NCI-H226 (cell line): ENCODE measurements at places on chromosomes 16 and 17.

GRCh38 chr17:74750327-74751069 lies 2.1 kb downstream of the NHERF1 start:
- no peak for DNase-seq

DNA sequence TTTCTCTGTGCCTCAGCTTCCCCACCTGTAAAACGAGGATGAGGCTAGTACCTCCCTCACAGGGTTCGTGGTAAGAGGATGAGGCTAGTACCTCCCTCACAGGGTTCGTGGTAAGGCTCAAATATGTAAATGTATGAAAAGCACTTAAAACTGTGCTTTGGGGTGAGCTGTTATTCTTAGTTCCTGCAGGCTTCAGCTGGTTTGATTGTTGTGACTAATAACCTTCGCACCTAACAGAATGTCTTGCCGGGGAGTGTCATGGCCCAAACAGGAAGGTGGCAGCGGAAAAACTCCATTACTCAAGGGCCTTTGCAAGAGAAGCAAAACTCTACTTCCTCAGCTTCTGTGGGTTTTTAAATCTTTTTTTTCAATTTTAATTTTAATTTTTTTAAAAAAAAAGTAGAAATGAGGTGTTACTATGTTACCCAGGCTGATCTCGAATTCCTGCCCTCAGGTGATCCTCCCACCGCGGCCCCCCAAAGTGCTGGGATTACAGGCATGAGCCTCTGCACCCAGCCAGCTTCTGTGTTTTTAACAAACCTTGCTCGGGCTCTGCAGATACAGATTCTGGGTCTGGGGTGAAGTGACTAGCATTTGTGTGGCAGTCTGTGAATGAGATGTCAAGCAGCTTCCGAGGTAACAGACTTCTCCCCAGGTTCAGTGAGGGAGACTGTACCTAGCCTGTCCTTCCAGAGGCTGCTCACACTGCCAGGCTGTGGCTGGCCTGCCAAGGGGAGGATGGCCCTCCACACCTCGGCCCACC lies 103.0 kb downstream of the RAB11FIP4 start:
- no peak for DNase-seq

DNA sequence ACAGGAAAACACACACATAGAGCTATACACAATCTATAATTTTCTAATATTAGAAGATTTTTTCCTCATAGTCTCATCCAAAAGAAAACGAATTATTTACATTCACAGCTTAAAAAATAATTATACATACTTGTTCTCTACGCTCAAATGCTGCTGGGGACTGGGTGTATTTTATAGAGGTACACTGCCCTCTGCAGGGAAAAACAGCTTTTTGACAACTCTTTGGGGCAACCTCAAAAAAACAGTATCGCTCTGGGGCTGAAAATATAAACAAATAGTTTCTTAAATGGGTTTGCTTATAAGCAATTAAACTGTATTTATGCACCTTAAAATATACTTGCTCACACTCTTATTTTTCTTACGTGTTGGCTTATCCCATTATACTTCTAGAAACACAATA lies 261.8 kb upstream of the PSMD7 start:
- DNase-seq, result no peak

DNA sequence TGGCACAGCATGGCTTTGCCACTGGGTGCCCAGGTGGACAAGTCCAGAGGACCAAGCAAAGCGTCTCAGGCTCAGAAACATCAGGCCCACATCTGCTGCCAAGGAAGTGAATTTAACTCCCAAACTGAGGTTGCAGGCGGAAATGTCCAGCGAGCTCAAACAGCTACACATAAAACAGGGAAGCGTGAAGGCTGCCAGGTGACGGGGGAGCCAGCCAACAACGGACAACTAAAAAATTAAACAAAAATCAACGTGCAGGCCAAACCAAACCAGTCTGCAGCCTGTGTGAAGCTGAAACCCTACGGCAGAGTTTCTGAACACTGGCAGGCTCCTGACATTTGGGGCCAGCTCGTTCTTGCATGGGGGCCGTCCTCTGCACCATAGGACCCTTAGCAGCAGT lies 2.5 kb downstream of the TK1 start:
- DNase-seq, result no peak

DNA sequence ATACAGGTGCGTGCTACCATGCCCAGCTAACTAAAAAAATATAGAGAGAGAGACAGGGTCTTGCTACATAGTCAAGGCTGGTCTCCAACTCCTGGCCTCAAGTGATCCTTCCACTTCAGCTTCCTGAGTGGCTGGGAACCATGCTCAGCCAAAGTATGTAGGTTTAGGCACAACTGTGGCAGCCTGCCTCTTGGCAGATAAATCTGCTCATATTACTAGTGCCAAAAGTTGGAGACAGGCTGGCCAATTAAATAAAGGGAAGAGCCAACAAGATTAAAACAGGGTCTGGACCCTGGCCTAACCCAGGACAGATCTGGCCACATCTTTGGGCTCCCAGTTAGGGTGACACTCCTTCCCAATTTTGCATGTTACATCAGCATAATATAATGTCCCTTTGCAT lies 151.7 kb downstream of the CBLN1 start:
- DNase-seq, result no peak

GRCh38 chr17:15492791-15493692 lies 25.6 kb upstream of the CDRT4 start:
- DNase-seq, result no peak

DNA sequence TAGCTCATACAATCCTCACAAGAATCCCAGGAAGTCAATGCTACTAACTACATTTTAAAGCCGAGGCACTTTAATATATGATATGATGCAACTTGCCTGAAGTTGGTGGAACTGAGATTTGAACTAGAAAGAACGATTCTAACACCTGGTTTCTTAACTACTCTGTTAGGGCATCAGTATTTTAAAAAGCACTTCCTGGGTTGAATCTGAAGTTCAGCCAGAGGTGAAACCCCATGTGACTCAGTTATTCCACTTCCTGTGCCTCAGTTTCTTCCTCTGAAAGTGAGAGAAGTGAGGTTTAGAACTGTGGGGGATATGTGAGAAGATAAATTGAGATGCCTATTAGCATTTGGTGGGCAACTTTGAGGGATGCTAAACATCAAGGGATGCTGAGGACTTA lies 129.4 kb upstream of the ANKFN1 start:
- DNase-seq, result no peak

DNA sequence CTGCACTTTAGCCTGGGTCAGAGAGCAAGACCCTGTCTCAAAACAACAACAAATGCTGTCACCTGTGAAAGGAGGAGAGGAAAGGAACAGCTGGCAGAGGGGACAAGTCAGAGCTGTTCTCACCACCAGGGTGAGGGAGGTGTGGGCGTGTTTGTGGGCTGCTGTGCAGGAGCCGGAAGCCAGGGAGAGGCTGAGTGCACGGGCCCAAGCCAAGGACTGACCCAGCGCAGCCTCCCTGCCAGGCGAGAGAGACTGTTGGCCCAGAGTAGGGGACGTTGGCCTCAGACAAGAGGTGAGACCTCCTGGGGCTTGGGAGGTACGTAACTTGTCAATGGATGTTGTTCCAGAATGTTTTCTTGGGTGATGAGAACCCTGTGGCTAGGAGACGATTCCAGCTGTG lies 10.7 kb downstream of the SPNS2 start:
- DNase-seq, result no peak

DNA sequence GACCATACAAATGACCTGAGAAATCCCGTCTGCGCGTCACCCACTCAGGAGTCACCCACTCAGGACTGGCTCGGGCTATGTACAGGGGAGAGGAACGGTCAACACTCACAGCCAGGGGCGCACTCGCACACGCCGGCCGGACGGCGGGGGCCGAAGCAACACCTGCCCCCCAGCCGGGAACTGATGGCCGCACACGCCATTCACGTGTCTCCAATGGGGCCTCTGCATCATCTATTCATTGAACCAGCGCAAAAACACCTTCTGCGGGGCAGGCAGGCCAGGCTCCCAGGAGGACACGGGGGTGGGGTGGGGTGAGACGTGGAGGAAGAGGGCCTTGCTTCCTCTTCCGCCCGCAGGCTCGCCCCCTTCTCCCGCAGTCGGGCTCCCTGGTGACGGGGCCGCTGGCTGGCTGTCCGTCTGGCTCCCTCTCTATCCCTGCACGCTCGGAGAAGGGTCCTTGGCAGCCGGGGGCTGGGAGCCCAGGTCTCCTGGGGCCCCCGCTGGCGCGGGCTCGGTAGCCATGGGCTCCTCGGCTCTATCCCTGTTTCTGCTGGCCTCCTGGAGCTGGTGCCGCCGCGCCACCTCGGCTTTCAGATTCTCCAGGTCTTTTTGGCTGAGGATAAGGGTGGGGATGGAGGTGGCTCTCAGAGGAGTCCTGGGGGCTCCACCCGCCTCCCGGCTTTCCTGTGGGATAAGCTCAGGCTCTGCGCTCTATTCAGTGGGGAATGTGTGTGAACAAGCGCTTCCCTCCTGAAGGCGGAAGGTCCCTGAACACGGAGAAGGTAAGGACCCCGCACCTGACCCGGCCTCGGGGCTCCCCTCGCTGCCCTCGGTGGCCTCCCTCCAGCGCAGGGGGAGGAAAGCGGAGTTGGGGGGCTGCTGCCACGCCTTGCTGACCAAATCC lies 21.1 kb downstream of the CLUH start:
- no peak for DNase-seq

GRCh38 chr16:69707920-69708683 lies 18.3 kb downstream of the NQO1 start:
- no peak for DNase-seq

DNA sequence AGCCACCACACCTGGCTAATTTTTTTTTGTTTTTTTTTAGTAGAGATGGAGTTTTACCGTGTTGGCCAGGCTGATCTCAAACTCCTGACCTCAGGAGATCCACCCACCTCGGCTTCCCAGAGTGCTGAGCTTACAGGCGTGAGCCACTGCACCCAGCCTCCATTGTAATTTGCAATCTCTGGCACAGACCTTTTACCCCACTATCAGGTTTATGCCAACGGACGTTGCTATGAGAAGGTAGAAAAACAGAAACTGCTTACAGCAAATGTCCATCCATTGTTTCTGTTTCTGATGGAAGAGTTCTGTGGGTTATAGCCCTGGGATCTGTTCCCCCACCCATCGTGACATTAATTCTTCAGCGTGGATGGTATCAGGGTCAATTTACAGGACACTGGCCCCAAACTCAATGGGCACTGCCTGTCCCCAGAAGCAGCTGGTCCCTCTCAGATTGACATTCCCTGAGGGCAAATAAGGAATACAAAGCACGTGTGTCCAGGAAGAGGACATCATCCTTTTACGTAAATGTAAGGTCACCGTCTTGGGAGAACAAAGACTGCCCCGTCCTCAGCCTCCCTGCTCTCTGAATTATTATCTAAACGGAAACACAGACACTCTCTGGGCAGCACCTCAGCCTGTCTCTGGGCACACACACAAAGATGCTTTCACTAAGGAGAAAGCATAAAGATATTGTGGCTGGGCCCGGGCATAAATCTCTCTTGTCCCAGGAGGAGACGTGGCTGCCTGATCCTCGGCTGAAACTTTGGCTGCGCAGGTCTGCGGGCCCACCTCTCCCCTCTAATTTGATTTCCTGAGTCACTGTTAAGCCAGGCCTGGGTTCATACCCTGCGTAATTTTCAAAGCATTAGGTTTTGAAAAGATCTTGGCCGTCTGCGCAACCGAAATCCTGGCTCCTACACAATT lies 5.2 kb downstream of the KCNG4 start:
- no peak for DNase-seq

GRCh38 chr17:9842057-9842758 lies 16.5 kb downstream of the GLP2R start:
- DNase-seq, result no peak

GRCh38 chr16:70375636-70376611 lies 29.2 kb downstream of the DDX19A start:
- DNase-seq, result no peak

DNA sequence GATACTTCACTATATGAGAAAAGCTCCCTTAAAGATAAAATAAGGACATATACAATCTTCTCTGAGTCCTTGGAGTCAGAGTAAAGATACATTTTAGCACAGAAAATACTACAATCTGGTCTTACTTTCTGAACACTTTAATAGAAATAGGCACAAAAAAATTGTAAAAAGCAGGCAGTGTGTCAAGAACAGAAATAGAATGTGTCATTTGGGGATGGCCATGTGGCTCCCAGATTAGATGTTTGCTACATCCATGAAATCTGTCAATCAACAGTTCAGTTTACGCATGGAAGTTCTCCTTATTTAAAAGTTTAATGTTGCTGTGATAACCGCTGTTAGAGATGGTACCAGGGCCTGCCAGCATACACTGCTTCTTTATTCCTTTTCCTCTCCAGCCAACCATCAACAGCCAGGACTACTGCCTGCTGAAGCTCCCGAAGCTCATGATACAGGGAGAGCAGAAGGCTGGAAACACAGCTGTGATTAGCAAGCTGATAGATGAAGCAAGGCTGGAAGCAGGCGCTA lies 278.5 kb downstream of the CEP112 start:
- no peak for DNase-seq

- DNase-seq, result no peak
Measured at GRCh38 chr16:81818568-81818896, 39.4 kb downstream of the PLCG2 start.

DNA sequence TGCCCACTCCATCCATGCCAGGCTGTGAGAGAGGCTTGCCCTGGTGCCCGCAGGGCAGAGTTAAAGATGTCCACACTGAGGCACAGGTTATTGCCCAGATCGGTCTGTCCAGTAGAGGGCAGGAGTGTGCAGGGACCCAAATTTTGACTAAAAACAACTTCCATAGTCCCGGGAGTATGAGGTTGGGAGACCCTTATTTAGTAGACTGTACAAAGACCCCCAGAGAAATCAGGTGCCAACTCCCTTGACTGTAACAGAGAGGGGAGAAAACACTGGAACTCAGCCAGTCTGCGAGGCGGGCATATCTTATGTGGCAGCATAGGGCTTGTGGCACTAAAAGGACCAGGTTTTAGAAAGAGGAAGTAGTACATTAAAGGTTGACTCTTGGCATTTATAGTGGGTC lies 43.4 kb downstream of the HNF1B start:
- no peak for DNase-seq

DNA sequence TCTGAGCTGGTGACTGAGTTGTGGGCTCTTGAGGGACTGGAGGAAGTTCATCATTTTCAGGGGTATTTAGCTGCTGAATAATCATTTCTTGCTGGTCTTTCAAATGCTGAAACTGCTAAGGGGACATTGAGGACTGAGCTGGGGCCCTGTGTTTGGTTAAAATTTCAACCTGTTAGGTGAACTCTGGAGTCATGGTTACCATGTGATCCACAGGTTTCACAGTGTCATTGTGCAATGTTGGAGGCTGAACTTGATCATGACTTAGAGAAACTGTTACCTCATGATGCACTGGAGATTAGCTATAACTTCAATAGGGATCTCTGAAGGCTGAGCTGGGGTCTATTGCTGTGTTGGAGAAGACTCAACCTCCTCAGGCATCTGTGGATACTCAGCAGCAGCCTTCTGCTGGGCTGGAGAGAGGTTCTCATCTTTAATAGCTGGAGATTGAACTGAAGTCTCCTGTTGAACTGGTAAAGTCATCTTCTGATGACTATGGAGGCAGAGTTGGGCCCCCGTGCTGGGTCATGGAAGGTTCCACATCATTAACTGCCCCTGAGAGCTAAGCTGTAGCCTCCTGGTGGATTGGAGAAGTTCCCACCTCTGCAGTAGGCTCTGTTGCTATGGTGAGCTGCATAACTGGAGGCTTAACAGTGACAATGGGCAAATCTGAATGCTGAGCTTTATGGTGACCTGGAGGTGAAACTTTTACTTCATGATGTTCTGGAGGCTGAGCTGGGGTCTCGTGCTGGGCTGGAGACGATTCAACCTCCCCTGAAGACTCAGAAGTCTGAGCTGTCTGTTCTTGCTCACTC lies 15.2 kb downstream of the RDM1 start:
- no peak for DNase-seq
